ENCODE measurements at places on chromosomes 11 and 22.

- no peak for DNase-seq
These were observed 1036.0 kb downstream of the OPCML start for GRCh38 chr11:132496341-132496740.

DNA sequence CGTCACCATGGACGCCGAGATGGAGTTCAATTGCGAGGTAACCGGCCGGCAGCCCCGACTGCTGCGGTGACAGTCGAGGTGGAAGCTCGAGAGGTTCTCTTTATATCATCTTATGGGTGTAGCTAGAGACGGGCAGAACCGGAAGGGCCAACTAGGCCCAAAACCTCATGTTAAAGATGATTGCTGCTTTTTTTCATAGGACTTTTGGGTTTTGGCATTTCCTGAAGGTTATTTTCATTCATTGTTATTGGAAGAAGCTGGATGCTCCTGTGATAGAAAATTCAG lies 585 bp downstream of the NF2 start:
- no peak for DNase-seq

DNA sequence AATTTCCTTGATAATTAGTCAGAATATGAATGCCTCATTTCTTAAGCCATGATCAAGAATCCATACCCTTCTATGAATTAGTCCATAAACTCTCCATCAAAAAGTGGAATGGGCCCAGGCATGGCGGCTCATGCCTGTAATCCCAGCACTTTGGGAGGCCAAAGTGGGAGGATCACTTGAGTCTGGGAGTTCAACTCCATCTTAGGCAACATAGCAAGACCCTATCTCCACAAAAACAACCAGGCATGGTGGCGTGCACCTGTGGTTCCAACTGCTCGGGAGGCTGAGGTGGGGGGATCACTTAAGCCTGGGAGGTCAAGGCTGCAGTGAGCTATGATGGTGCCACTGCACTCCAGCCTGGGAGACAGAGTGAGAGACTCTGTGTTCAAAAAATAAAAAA lies 52.1 kb upstream of the SHANK2 start:
- DNase-seq: no peak

DNA sequence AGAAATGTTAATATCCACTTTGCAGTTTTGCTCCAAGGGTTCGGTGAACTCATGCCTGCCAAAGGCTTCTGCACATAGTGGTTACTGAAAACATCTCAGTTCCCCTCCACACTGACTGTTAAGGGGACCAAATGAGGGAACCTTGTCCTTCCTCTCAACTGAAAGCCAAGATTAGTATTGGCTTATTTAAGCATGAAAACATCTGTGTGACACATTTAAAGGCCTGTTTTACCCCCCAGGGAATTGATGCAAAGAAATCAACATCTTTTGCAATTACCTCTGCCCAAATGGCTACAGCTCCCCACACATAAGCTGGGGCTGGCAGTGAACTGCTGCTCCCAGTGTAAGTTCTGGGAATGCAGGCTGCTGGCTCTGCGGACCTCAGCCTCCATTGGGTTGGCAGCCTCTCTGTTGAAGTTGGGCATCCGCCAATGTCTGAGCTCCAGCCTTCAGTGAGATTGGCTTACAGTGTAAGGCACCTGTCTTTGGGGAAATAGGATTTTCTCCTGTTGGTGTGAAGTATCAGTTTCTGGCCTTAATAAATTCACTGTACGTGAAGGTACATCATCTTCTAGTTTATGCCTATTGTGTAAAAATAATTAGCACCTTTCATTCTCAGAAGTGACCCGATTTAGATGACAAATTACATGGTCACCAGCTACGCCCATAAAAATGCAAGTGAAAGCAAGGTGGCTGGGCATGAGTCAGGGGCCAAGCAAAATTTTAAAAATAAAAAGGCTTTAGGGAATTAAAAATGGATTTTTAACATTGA lies 213.4 kb upstream of the SYN3 start:
- no peak for DNase-seq

GRCh38 chr11:61494381-61494961 lies 14.1 kb upstream of the LRRC10B start:
- no peak for DNase-seq

GRCh38 chr11:85685125-85685819 lies 723 bp downstream of the CCDC89 start:
- no peak for DNase-seq

GRCh38 chr22:34696557-34696956 lies 369.4 kb upstream of the ISX start:
- no peak for DNase-seq

DNA sequence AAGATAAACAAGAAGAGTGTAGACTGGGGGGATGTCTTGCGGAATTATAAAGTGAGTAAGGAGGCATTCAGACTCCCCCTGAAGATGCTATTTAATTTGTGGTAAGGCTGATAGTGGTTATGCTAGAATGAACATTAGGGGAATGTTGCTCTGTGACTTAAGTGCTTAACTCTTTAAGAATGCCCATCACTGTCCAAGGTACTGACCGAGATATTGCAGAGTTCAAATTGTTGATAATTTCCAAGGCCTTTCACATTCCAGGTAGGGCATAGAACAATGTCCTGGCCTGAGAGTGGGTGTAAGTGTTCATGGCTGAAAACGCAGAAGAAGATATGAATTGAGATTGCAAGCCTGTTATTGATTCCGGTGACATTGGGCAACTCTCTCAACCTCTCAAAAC lies 90.3 kb upstream of the SEZ6L start:
- DNase-seq: no peak

DNA sequence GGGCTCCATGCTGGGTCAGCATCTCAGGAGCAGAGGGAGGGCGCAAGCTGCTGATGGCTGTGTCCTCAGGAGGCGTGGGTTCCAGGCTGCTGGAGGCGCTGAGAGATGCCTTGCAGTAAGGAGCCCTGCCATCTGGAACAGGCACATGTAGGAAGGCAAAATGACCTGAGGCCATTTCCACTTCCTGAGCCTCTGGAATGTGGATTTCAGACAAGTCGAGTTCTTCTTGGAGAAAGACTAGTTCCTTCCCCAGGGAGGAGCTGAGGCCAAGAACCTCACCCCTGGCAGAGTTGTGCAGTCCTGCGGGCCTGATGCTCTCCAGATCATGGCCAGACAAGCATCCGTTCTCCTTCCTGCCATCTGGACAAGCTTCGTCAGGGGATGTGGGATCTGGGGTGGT lies 19.3 kb downstream of the HPS4 start:
- DNase-seq: no peak

DNA sequence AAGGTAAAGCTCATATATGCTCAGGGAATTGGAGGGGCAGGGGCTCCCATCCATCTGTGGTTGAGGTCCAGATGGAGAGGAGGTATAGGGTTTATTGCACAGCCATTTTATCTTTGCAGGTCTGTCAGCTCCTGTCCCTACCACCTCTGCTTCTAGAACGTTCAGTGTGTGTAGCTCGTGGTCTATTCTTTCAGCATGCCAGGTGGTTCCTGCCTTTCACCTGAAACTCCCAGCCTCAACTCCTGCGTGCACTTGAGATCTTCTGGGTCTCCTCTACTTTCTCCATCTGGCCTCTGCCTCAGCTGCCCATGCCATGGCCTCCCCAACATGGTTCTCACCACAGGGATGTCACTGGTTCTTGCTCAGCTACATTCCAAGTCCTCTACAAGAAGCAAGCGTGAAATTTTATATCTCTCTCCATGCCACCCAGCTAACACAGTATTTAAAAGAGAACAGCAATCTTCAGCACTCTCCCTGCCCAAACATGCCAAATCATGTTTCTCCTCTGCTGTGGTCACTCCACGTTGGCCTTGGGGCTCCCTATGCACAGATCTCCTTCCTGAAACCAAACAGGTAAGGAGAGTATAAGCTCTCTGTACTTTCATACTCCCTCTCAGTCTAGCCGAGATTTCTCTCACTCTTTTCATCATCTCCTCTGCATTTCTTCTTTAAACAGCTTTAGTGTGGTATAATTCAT lies 157.8 kb upstream of the TRPC6 start:
- DNase-seq: no peak
